ENCODE measurements at places on chromosomes 4 and X. TPM values are rescaled to one million over a fixed set of nuclear protein-coding genes. Genes with fewer than 3 reads are reported as not detected.

GRCh38 chr4:687048-687970 is 1.6 kb downstream of the SLC49A3 start:
- peak overlapping the region; percentile 24 for H3K27ac ChIP-seq
- no peak for DNase-seq
- peaks cover 4% of the 10 kb centered on the region for H3K4me1 ChIP-seq
- H3K4me3 ChIP-seq, result peak overlapping the region; percentile 9
- peaks cover 14% of the 10 kb centered on the region for H3K27me3 ChIP-seq
- no peaks in the 10 kb centered on the region for H3K36me3 ChIP-seq

DNA sequence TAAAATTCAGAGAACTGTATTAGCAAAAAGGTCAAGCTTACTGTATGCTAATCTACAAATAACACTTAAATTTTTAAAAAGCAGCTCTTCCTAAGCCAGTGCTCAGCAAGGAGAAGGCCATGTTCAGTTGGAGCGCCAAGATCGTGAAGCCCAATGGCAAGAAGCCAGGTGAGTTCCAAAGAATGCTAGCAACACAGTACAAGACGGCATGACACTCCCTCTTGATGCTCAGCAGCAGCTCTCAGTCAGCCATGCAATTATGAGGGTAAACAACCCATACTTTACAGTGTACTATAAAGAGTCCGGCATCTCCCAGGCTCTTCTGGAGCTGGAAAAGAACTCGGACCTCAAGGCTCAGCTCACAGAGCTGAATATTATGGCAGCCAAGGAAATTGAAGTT is 34.9 kb downstream of the STX18 start:
- no peak overlapping the region for H3K27ac ChIP-seq
- no peaks in the 10 kb centered on the region for H3K27me3 ChIP-seq
- H3K4me3 ChIP-seq, result no peak overlapping the region
- DNase-seq, result no peak
- H3K36me3 ChIP-seq, result peaks cover 6% of the 10 kb centered on the region
- peaks cover 19% of the 10 kb centered on the region for H3K4me1 ChIP-seq

DNA sequence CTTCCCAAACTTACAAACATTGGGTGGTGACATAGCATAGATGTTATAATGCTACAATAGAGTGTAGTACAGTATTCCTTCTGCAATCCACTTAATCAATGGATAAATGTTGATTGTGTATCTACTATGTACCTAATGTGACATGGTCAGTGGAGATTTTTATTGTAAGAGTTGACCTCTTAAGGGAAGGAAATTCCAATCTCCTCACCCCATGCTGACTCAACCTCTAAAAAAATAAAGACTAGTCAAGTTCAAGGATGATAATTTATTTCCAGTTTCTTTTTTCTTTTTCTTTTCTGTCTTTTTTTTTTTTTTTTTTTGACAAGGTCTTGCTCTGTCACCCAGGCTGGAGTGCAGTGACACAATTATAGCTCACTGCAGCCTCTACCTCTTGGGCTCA is 206.5 kb upstream of the STS start:
- H3K4me1 ChIP-seq, result no peaks in the 10 kb centered on the region
- no peak overlapping the region for H3K27ac ChIP-seq
- no peaks in the 10 kb centered on the region for H3K36me3 ChIP-seq
- H3K4me3 ChIP-seq, result no peak overlapping the region
- DNase-seq, result no peak

GRCh38 chr4:37816719-37817118 is 9.8 kb upstream of the PGM2 start:
- DNase-seq, result no peak
- H3K27me3 ChIP-seq, result no peaks in the 10 kb centered on the region
- H3K4me1 ChIP-seq, result peaks cover 17% of the 10 kb centered on the region
- no peak overlapping the region for H3K4me3 ChIP-seq

The CTAG2 gene
- not detected for total RNA-seq

The TEX13D gene
- total RNA-seq, result not detected
